Activated CD4-positive, alpha-beta T cell treated with anti-CD3 and anti-CD28 coated beads, Interleukin-2, amount 50 U/mL, for 48 hours (primary cell): ENCODE measurements at places on chromosomes 1 and 21.

DNA sequence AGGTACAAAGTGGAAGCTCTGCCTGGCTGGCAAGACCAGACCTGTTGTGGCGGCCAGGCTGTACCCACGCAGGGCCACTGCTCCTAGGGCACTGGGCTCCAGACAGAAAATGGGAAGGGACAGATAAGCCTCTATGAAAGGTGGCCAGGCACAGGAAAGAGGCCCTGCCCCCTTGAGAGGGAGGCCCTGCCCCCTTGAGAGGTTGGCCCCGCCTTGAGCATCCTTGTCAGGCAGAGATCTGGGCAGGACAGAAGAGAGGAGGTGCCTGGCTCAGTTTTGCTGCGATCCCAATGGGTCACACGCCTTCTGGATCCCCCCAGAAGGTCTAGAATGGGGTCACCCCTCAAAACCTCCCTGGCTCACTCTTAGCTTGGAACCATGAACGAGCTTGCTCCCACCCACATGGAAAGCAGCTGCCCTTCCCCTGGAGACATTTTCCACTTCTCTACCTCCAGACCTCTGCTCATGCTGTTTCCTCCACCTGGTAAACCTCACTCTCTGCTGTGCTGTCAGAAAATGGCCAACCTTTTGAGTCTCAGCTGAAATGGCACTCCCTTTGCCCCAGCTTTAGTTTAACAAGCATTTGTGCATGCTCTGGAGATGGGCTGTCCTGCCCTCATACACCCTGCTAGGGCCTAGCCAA, 17.5 kb upstream of the ECE1 start:
- peak; percentile 50 for DNase-seq

- DNase-seq = no peak
Measured at GRCh38 chr1:19825298-19825697, 10.2 kb upstream of the RNF186 start.

DNA sequence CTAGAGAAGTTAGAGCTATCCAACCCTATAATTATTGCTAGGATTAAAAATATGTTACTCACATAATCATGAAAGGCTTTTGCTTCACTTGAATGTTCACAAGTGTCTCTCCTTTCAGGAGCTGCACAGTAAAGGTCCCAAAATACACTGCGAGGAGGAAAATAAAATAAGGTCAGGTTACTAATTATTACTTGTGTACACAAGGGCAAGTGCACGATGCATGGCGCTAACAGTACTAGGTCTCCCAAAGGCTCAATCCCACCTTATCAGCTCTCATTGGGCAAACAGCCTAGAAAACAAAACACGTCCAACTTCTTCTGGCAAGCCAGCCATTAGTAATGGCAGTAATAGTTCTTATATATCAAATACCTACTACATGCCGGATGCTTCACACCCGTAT, 4.4 kb downstream of the SSBP3 start:
- DNase-seq = no peak

GRCh38 chr1:236275586-236275985, 6.2 kb downstream of the ERO1B start:
- no peak for DNase-seq

DNA sequence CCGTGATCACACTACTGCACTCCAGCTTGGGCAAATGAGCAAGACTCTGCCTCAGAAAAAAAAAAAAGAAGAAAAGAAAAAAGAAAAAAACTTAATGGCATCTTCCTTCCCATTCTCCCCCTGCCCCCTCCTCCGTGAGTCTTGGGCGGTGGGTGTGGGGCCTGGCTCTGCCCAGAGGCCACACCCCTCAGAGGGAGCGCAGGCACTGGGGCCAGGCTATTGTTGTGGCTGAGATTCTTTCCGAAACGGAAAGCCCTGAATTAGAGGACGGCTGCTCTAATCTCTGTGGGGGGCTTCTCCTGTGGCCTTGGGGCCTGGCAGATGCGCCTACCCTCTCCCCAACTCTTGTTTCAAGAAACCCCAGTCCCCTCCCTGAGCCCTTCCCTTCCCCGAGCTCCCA, 4.1 kb upstream of the FAM110D start:
- DNase-seq = no peak

DNA sequence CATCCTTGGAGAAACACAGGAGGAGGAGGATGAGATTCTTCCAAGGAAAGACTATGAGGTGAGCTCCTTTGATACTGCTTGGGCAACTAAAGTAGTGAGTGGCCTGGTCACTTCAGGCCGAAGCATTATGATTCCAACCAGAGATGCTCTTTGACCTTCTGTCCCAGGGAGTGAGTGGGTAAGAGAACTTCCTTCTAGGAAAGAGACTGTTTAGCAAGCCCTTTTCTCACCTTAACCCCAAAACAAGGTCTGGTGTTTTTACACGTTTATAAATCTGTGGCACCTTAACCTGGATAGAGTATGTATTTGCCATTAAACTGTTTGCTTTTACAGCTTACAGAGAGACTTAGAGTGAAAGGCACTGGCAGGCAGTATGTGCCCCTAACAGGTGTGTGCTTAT, 1.1 kb downstream of the CLCN6 start:
- no peak for DNase-seq

- DNase-seq = no peak
Measured at GRCh38 chr1:119330466-119331189, 38.0 kb upstream of the HAO2 start.

DNA sequence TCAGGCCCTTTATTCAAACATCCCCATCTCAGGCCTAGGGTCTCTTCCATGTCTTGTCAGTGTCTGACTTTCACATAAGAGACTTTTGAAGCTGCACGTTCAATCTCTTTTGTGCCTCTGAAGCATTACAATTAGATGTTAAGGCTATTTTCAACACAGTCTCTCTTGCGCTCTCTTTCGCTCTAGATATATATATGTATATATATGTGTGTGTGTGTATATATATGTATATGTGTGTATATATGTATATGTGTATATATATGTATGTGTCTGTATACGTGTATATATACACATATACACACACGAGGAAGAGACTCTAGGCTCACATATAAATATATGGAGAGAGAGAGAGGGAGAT, 162.5 kb upstream of the RNPC3 start:
- no peak for DNase-seq

GRCh38 chr1:244011271-244011670, 39.8 kb upstream of the ZBTB18 start:
- no peak for DNase-seq

DNA sequence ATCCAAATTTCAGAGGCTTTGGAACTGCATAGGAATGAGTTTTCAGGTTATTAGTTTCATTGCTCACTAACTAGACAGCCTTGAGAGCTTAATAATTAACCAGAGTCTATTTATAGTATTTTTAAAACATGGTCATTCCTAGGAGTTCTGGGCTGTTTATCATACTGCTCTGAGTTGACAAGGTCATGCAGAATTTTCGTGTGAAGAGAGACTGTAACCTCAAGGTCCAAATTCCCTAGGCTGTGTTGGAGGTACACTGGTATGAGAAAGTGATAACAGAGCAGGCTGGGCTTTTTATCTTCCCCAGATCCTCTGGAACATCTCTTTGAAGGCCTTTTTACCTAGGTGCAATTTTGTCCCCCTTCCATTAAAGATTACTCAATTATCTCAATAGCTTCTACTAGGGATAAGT, 736.3 kb downstream of the LTN1 start:
- DNase-seq = no peak

GRCh38 chr1:101026430-101026788, 825 bp upstream of the DPH5 start:
- no peak for DNase-seq

GRCh38 chr1:230971771-230972170, 6.9 kb downstream of the TTC13 start:
- DNase-seq = no peak

- DNase-seq = no peak
Measured at GRCh38 chr1:119866451-119866850, 29.9 kb downstream of the ADAM30 start.

- no peak for DNase-seq
Measured at GRCh38 chr1:74847715-74848114, 114.8 kb downstream of the TYW3 start.

DNA sequence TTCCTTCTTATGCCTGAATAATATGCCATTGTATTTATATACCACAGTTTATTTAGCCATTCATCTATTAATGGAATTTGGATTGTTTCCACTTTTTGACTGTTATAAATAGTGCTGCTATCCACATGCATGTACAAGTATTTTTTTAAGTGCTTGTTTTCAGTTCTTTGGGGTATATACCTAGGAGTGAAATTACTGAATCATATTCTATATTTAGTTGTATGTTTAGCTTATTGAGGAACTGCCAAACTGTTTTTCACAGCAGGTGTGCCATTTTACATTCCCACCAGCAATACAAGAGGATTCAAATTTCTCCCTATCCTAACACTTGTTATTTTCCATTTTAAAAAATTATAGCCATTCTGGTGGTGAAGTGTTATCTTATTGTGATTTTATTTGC, 7.6 kb upstream of the HJV start:
- no peak for DNase-seq

- no peak for DNase-seq
Measured at GRCh38 chr1:93569489-93569888, 112.1 kb downstream of the BCAR3 start.

DNA sequence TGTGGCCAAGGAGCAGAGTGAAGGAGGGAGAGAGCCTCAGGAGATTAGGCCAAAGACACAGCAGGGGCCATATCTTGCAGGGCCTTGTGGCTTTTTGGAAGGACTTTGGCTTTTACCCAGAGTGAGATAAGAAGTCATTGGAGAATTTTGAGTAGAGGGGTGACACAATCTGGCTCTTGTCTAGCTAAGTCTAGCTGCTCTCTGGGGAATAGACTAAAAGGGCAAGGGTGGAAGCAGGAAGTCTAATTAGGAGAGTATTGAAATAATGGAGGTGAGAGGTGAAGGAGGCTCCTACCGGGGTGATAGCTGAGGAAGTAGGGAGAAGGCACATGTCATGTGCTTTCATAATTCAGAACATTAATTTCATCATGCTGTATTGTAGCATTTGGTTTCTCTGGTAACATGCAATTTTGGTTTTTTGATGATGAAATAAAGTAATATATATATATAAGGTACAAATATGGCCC, 34.3 kb upstream of the KCNA3 start:
- no peak for DNase-seq

GRCh38 chr1:100362821-100363466, 10.6 kb downstream of the CDC14A start:
- DNase-seq = no peak

- DNase-seq = no peak
Measured at GRCh38 chr1:103467100-103467499, 58.4 kb upstream of the RNPC3 start.

DNA sequence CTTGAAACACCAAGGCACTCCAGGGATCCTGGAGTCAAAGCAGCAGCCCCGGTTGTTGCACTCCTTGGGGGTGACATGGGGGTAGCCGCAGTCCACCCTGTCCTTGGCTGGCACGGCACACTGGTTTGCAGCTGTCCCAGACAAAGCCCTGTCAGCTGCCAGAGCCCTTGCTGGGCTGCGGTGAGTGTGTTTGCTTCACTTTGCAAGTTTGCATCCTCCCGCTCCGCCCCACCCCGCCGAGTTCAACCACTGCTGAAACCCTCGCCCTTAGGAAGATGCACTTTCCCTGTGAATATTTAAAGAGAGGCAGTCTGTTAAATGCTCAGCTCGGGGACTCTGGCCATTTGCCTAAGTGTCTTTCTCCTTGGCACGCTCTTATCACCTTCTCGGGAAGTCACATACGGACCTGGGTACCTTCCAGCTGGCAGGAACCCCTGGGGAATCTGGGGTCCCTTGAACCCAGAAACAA, 1.7 kb downstream of the TFF3 start:
- no peak for DNase-seq

DNA sequence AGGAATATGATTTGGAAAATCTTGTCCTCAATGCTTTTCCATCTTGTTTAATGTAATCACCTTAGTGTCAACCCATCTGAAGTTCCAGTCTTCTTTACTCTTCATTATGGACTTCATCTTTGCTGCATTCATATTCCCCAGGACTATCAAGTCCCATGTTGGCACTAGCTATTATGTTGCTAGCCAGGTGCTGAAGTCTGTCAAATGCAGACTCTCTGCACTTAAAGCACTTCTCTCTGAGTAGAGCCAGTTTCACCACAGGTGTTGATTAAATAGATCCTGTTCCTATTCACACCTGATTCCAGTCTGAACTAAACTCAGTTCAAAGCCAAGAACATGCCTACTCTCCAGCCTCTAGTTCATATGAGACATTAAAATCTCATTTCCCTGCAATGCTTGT, 75.0 kb upstream of the PKN2 start:
- no peak for DNase-seq

DNA sequence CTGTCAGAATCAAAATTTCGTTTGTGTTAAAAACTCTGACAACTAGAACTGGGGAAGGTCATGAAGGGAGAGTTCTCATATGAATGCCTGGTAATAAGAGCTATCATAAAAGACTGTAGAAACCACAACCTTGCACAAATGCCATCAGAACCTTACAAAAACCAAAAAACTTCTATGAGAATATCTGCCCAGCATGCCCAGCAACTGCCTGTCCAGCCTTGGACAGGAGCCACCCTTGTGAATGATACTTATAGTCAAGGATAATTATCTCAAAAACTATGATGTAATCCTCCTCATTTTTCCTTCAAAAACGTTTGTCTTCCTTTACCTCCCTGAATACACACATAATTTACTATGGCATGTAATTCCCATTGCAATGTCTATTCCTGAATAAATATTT, 53.4 kb upstream of the C1orf185 start:
- DNase-seq = no peak

GRCh38 chr1:204711103-204711946, 25.8 kb upstream of the LRRN2 start:
- DNase-seq = no peak

DNA sequence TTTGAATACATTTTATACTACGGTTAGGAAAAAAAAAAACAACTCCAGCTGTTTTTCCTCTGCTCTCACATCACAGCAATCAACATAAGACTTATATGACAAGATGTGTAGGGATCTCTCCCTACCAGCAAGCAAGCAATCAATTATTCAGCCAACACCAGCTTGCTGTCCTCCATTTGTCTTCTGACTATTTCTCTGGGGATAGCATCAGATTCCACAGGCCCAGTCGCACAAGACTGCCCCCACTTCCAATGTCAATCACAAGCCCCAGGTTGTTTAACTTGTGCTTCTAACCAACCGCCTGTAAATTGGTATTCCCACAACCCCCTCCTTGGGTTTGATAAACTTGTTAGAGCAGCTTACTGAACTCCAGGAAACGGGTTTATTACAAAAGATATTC, 873.1 kb upstream of the TMPRSS15 start:
- DNase-seq = no peak

GRCh38 chr21:38148046-38148445, 108.7 kb upstream of the KCNJ15 start:
- no peak for DNase-seq

DNA sequence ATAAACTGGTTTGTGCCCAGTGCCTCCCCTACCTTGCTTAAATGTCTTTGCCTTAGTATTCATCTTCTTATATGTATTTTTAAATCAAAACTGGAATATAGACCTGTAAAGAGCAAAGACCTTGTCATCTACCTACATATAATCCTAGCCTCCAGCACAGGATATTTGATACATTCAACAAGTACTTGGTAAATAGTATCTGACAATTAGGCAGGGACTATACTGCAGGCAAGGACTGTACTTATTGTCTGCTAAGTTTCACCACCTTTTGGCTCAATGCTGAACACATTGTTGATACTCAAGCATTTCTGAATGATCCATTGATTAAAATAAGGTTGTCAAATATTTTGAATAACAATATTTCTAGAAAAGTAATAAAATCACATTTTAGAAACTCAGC, 96.4 kb downstream of the PKN2 start:
- no peak for DNase-seq
